NCI-H1105 (cell line): ENCODE measurements at places on chromosomes 7 and 10.
A peak's percentile ranks its signal among the peaks of the same experiment; 100 is the strongest.

- no peak for DNase-seq
These were observed 297.9 kb upstream of the HGF start for GRCh38 chr7:82067628-82068264.

GRCh38 chr10:24920907-24921881 is 31.2 kb downstream of the PRTFDC1 start:
- no peak for DNase-seq

GRCh38 chr10:62972103-62972502 is 155.9 kb upstream of the EGR2 start:
- no peak for DNase-seq

- peak; percentile 94 for DNase-seq
These were observed 128.2 kb downstream of the UBE2H start for GRCh38 chr7:129824291-129825208.

DNA sequence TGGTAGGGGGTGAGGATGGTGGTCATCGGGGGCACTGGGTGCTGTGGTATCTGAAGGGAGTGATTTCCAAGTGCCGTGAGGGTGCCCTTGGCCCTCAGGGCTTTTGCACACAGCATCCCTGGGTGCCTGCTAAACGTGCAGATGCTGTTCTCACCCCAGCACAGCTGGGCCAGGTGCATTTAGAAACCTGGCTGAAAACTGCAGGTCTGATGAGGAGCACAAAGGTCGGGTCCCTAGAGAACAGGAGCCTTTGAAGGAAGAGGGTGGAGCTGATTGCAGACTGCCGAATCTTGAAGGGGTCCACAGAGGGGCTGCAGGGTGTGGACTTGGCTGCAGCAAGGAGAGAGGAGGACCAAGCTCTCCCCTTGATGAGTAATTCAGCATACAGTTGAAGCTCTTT is 32.0 kb downstream of the ZMIZ1 start:
- no peak for DNase-seq

GRCh38 chr10:11397077-11397965 is 214.1 kb downstream of the USP6NL start:
- no peak for DNase-seq

- DNase-seq, result no peak
These were observed 8.8 kb downstream of the LIMK1 start for GRCh38 chr7:74092321-74092963.

- no peak for DNase-seq
These were observed 117.6 kb upstream of the NPS start for GRCh38 chr10:127431525-127431924.

DNA sequence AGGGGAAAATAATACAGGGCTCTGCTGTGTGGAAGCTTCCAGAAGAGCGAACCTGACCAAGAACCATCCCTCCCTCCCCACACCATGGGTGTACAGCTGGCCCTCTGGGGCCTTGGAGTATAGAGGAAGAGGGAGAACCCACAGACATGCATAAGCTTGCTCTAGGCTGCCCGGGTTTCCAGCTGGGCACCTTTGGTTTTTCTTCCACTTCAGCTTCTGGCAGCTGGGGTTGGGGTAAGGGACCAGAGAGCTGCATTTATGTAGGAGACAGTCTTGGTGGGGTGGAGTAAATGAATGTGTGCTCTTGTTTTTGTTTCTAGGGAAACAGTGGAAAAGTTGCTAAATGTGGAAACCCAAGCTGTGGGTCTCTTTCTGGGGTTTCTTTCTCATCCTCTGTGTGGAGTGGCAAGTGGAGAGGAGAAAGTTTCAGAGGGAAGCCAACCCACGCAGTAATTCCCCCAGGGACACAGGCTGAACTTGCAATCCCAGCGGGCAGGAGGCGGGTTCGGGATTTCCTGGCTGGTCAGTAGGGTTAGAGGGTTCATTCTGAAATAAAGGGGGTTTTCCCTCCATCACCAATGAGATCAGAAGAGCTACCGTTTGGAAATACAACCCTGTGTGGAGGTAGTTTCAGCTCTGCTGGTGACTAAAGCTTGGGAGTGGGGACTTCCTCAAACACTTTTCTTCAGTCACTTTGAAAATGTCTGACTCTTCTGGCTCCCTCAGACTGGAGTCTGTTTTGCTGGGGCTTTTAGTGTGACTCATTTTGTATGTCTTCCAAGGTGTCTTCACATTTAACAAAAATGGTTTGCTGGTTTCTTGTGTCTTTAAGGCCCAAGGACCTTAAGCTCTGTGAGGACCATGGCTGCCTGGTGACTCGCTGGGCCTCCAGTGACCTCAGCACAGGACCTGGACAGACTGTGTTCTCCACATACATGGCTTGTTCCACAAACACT is 22.2 kb upstream of the SRGN start:
- no peak for DNase-seq

GRCh38 chr7:25595996-25596395 is 367.7 kb upstream of the NPVF start:
- DNase-seq, result no peak

DNA sequence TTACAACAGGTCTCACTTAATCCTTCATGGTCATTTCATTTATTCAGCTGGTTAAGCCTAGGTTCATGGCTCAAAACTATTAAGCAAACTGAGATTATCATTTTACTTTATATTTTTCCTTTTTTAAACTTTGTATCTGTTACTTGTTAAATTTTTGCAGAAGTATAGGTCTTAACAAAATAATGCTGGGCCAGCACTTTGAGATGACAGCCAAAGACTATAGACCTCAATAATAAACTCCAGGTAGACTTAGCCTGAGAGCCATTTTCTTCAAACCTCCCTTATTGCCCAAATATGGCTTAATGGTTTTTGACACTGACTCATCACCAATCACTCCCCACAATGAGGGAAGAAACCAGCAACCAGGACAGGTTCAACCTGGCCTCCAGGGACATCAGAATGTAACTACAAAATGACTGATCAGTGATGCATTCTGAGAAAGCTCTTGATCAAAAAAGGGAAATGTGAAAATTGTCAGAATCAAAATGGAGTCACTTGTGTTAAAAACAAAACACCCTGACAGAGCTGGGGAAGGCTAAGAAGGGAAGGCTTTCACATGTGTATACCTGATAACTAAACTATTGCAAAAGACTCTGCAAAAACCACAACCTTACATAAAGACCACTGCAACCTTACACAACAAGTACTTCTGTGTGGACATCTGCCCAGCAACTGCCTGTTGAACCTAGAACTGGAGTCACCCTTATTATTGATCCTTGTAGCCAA is 2.1 kb upstream of the CCDC126 start:
- no peak for DNase-seq

GRCh38 chr7:80210400-80210799 is 75.8 kb downstream of the GNAI1 start:
- DNase-seq, result no peak

DNA sequence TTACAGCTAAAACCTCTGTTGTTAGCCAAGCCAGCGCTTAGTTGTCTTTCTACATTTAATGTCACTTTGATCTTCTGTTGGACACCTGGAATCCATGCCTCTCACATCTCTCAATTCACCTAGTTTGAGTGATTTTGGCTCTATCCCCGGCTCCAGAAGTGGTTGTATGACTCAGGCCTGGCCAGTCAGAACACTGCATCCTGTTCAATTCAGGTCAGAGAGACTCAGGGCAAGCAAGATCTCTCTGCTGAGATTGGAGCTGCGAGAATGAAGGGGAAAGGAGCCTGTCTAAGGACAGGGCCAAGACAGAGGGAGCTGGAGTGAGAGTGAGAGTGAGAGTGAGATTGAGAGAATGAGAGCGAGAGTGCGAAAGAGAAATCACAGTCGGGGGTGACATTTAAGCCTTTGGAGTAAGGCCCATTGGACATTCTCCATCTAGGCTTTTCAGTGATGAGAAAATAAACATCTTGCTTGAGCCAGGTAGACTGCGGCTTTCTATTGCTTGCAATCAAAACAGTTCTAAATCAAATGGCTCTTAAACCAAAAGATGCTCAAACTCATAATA is 83.3 kb upstream of the DYNC1I1 start:
- no peak for DNase-seq

- DNase-seq, result no peak
These were observed 311.9 kb upstream of the HGF start for GRCh38 chr7:82081644-82082224.

GRCh38 chr7:84393786-84394185 is 199.2 kb upstream of the SEMA3A start:
- DNase-seq, result no peak

DNA sequence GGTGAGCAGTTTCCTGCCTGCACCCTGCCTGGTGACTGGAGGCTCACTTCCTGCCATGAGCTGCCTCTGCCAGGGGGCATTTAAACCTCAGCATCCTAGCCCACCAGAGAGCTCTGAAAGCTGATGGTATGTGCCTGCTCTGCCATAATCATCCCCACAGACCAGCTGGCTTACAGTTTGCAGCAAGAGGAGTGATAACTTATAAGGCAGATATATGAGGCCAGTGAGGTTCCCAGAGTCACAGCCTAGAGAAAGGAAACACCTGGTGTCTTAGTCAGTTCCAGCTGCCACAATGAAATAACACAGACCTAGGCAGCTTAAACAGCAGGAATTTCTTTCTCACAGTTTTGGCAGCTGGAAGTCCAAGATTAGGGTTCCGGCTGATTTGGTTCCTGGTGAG is 232.0 kb downstream of the PAXIP1 start:
- DNase-seq, result no peak

- DNase-seq, result no peak
These were observed 853.6 kb downstream of the LRMDA start for GRCh38 chr10:76285012-76285411.

GRCh38 chr7:129650056-129650758 is 38.7 kb downstream of the NRF1 start:
- DNase-seq, result no peak

DNA sequence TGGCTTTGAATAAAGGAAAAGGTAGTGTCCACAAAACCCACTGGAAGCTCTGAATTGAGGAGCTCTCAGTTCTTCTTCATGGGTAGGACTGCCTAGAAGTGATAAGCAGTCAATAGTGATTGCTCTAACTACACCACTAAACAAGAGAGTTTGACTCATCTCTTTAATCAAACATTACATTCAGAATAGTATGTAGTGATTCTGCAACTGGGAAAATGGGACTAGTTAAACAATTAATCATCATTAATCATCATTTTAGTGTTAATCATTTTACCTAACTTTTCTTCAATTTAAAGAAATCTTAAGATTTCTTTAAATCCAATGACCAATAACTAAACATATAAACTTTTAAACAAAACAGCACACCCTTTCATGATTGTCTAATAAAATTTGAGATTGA is 484.0 kb upstream of the FZD8 start:
- DNase-seq, result no peak

DNA sequence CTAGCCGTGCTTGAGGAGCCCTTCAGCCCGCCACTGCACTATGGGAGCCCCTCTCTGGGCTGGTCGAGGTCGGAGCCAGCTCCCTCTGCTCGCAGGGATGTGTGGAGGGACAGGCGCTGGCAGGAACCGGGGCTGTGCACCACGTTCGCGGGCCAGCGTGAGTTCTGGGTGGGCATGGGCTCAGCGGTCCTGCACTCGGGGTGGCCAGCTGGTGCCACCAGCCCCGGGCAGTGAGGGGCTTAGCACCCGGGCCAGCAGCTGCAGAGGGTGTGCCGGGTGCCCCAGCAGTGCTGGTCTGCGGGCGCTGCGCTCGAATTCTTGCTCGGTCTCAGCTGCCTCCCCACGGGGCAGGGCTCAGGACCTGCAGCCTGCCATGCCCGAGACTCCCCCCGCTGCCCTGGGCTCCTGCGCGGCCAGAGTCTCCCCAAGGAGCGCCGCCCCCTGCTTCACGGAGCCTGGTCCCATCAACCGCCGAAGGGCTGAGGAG is 90.8 kb upstream of the NRG3 start:
- DNase-seq, result no peak

DNA sequence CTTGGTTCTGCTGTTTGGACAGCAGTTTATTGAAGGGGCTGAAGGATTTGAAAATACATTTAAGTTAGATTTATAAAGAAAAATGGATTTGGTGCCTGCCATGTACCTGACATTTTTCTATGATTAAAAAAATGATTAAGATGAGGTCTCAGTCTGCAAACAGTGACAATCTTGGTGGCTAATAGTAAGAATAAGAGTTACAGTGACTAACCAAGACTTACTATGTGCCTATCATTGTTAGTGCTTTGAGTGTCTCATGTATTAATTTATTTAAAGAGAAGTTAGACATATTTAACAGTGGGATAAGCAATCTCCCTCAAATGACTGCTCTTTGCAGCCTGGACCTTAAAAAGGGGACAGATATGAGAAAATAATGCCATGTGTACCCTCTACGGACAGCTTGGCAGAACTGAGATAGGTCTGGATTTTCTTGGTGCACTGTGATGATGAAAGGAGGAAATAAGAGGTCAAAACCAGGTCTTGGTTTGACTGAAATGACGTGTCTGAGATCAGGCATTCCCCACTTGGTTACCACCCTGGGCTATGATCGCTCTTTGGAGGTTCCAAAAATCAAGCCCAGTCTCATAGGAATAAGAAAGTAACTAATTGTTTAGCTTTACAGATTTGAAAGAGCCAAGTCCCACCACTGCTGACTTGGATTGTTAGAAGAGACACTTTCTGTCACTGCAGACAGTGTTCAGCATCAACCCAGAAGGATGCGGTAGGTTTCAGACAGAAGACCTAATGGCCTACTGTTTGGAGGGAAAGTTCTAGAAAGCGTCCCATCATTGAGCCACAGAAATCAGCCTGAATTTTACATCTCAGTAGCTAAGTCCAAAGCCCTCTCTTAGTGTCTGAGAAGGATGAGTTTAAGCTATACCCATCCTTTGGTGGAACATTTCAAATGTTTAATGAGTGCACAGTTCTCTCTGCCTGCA is 2.1 kb downstream of the CASP7 start:
- DNase-seq, result no peak

- DNase-seq, result no peak
These were observed 71.9 kb downstream of the FOXL3 start for GRCh38 chr7:361680-362401.

DNA sequence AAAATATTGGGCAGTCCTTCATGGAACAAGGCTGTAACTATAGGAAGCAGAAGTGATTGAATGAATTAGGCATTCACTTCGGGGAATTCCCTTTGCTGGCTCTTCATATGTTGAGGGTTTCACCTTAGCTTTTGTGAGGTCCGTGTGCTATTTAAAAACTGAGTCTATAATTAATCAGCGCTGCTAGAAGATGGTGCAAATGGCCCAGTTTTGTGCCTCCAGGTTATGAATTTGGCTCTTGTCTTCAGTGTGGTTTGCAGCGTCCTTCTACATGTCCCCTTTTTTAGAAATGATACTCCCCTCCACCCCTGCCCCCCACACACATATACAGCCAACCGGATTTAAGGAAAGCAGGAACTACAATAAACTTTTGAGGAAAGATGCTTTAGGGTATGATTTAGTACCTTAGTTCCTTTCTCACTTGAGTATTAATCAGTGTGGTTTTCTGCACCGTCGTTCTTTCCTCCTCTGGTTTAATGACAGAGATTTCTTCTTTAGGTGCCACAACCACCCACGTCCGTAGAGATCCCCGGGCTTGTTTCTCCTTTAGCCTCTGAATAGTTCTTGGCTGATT is 110.6 kb upstream of the SAMD8 start:
- DNase-seq, result no peak

GRCh38 chr10:104036518-104037260 is 49.0 kb downstream of the COL17A1 start:
- no peak for DNase-seq

- no peak for DNase-seq
These were observed 93.4 kb downstream of the AVL9 start for GRCh38 chr7:32588657-32589056.
